ENCODE measurements at places on chromosomes 5 and 9.

GRCh38 chr5:174222891-174223290 lies 177.4 kb downstream of the NSG2 start:
- DNase-seq, result no peak

DNA sequence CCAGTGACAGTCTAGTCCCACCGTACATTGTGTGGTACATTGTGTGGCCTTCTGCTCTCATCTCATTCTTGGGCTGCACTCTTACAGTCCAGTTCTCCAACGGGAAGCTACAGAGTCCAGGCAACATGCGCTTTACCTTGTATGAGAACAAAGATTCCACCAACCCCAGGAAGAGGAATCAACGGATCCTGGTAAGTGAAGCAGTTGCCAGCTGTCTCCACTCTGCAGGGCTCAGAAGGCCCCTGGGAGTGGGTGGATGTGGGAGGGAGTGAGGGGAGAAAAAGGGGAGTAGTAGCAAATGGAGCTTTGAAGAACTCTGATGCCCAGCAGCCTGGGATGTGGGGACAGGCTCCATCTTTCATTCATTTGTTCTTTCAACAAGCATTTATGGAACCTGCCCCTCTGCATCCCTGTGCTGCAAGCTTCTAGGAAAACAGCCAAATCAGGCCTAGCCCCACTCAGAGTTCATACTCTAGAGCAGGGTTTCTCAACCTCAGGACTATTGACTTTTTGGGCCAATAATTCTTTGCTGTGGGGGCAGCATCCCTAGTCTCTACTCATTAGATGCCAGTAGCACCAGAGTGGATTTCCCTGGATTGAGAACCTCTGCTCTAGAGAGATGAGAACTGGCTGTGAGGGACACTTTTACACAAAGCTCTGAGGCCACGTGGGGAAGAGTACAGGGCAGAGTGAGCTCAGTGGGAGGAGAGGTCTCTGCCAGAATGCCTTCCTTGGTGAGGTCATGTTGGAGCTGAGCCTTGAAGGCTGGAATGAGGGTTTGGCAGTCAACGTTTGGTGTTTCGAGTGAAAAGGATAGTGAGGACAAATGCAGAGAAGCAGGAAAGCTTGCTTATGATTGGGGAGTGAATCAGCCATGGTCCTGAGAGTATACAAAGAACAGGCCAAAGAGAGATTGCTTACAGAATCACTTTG lies 1.1 kb downstream of the POLR1E start:
- peak; percentile 62 for DNase-seq

DNA sequence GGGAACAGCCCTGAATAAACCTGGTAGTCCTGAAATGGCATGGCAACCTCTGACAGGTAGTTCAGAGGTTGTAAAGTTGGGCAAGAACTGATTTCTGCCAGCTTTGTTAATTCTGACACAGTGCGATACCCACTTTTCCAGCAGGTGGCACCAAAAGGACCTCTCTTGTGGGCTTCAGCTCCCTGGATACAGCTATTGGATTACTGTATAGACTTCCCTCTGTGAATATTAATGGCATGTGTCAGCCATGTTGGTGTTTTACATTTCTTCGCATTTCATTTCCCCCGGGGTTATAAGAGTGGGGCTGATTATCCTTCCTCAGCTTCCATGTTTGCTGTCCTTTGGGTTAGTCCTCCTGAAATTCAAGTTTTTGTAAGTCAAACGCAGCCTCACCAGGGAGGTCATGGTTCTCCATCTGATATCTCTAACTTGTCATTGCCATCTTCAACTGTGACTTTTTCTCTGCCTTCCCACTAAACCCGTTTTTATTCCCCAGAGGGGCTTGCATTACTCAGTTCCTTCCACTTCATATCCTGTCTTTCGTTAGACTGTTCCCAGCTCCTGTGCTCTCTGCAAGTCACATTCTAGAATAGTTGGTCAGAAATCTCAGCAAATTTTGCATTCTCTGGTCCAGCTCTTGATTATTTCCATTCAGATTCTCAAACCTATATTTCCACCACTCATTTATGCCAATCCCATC lies 135.6 kb downstream of the LIFR start:
- DNase-seq, result peak; percentile 83

GRCh38 chr5:27491746-27492439 lies 453.5 kb upstream of the CDH9 start:
- DNase-seq, result no peak

DNA sequence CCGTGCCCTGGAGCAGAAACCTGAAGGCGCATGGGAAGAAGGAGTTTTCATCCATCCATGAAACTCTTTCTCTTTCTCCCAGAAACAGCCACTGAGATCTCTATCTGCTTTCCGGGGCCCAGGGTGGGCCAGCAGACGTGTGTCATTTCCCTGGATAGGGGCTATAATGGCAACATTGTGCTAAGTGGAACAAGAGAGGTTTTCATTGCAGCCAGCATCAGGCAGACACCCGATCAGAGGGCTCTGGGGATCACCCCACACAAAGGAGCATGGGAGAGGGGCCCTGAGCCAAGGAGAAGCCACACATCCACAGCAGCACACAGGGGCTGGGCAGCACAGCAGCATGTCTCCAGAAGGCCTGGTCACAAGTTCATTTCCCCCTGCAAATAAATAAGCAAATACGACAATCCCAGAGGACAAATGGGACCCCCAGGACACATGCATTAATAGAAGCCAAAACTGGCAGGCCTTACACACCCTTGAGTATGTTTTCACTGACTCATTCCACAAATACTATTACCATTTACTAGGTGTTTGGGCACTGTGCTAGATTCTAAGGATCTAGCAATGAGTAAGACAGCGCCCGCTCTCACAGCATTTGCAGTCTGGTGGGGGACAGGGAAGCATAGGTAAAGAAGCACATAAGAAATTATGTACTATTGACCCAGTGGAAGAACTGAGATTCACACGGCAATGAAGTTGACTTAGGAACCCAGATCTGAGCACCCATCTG lies 4.3 kb upstream of the AFAP1L1 start:
- DNase-seq, result peak; percentile 94

GRCh38 chr9:87671925-87672324 lies 54.0 kb upstream of the CTSL start:
- no peak for DNase-seq

DNA sequence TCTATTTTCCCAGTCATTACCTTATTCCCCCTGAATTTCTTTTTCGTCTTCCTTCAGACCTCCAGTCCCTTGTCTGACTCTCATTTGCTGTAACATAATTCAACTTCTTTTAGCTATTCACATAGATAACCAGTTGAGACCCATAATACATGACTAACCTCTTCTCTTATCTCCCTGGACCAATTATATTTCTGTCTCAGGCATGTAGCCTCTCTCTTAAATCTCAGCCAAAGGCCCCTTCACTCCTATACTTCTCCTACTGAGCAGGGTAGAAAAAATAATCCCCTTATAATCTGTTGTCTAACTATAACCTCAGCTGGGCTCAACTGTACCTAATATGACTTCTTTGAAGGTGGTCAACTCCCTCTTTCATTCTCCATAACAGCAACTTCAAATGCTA lies 20.9 kb downstream of the RANBP6 start:
- no peak for DNase-seq

DNA sequence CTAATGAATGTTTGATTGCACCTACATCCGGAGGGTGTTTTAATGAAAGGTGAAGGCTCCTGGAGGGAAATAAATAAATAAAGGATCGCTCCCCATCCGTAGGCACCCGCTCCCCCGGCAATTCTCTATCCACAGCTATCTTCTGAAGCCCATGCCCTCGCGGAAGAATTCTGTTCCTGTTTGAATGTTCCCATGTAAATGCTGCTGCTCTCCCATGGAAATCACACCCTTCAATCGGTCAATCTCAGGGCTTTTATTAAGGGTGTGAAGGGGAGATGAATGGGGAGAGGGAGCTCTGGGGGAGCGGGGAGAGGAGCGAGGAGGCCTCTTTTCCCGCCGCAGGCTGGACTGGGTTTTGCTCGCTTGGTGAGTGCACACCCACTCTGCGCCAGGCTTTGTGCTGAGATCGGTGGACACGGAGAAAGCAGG lies 21.1 kb upstream of the ARAP3 start:
- no peak for DNase-seq

- DNase-seq, result no peak
Observed at GRCh38 chr5:53820119-53820801, 259.8 kb downstream of the NDUFS4 start.

DNA sequence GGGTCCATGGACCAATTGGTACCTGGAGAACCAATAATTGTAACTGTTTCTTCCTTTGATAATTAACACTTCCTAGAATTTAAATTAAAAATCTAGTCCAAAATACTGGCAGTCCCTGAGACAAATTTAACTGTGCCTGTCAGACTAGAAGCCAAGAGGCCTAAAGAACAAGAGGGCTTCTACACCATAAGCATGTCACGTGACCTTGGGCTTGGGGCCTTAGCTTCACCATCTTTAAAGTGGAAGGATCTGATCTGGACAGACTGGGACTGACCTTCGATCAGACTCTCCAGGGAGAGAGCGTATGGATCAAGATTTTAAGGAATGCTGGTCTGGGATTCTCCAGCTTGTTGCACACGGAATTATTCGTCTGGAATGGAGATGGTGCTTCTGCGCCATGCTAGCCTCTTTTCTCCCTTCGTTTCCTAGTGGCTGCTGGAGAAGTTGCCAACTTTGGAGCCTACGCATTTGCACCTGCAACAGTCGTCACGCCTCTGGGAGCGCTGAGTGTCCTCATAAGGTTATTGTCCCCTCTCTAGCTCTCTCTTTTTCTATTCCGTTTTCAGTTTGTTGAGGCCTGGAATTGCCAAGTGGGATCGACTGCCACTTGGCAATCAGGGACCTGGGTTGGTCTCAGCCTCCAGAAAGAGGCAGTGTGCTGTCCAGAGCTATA lies 8.4 kb downstream of the NIPAL4 start:
- DNase-seq, result no peak

DNA sequence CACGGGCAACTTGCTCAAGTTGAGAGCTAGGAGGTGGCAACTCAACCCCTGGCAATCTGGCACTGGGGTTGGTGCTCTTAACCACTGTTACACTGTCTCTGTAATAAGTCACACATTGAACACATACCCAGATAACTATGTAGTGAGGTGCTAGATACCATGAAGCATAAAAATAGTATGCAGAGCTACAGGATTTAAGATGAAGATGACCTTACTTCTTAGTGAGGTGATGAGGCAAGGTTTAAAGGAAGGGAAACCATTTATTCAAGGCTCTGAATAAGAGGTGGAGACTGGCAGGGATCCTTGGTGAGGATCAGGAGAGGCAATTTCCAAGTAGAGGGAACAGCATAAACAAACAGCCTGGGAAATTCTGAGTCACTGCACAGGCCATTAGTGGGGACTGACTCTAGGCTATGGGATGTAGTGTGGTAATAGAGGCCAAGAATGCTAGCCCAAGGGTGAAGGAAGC lies 67.6 kb upstream of the NR3C1 start:
- peak; percentile 6 for DNase-seq

DNA sequence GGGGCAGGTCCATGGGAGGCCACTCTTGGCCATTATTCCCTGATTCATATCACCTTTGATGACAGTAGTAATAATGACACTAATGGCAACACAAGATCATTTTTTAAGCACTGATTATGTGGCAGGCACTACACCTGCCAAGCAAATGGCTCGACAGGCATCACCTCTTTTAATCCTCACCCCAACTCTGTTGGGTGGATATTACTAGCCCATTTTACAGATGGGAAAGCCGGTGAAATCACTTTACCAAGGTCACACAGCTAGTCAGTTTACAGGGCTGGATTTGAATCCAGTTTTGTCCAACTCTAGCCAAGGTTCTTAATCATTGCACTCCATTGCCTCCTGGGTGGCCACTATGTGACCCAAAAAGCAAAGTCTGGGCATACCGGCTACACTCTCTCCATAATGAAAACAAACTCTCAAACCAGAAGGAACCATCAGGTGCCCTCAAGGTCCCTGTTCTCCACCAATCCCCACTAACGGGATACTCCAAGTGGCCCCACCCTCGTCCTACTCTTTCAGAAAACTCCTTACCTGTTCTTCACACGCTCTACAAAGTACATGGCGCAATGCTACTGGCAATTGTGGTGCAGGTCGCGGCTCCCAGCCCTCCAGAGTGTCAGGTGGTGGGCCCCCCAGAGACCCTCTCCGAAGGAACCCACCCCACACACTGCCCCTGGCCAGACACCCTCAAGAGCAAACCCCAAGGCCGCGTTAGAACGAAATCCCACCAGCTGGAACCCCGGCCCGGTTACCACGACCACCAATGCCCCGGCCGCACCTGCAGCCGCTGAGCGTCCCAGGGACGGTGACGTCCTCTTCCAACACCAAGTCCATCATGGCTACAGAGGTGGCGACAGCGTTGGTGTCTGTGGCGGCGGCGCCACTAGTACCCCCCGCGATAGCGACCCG lies 572 bp downstream of the CDK5RAP2 start:
- DNase-seq, result peak; percentile 6
